ENCODE measurements at places on chromosomes 1 and 21. TPM values are rescaled to one million over a fixed set of nuclear protein-coding genes. Genes with fewer than 3 reads are reported as not detected.

MAP3K6 gene
- 18.5 TPM for total RNA-seq

LCK gene
- 6.0 TPM for total RNA-seq

TSPEAR gene
- total RNA-seq, result 0.28 TPM

ADARB1 gene
- total RNA-seq, result 8.8 TPM

KRTAP21-2 gene
- not detected for total RNA-seq

RASAL2 gene
- total RNA-seq, result 14.2 TPM

POLR3GL gene
- 15.7 TPM for total RNA-seq

SNRPE gene
- 91.1 TPM for total RNA-seq

ITLN2 gene
- not detected for total RNA-seq

MAGI3 gene
- total RNA-seq, result 65.4 TPM

DNASE2B gene
- total RNA-seq, result not detected

RNPEP gene
- total RNA-seq, result 132 TPM

LIN28A gene
- not detected for total RNA-seq

ITSN1 gene
- total RNA-seq, result 45.3 TPM

KIF17 gene
- total RNA-seq, result 0.53 TPM

SYTL1 gene
- 8.7 TPM for total RNA-seq

EDARADD gene
- total RNA-seq, result not detected

CLK2 gene
- 43.7 TPM for total RNA-seq

HRNR gene
- not detected for total RNA-seq

LMO4 gene
- 51.2 TPM for total RNA-seq

CD52 gene
- 17.8 TPM for total RNA-seq

CSRP1 gene
- 1,587 TPM for total RNA-seq

SPATA17 gene
- total RNA-seq, result 0.90 TPM
